Activated CD8-positive, alpha-beta memory T cell treated with anti-CD3 and anti-CD28 coated beads, Interleukin-2, amount 50 U/mL, for 4 hours (primary cell): ENCODE measurements at places on chromosomes 13 and 19.
A peak's percentile ranks its signal among the peaks of the same experiment; 100 is the strongest.

DNA sequence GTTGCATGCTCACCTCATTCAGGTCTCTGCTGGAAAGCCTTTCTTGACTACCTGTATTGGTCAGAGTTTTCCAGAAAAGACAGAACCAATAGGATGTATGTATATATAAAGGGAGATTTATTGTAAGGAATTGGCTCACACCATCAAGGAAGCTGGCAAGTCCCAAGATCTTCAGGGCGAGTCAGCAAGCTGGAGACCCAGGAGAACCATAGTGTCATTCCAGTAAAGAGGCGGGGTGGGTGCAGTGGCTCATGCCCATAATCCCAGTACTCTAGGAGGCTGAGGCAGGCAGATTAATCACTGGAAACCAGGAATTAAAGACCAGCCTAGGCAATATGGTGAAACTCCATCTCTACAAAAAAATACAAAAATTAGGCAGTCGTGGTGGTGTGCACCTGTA, 30.4 kb upstream of the FARP1 start:
- no peak for DNase-seq

GRCh38 chr13:19794631-19795030, 11.9 kb upstream of the PSPC1 start:
- DNase-seq: no peak

- no peak for DNase-seq
Measured at GRCh38 chr19:33649627-33650305, 28.0 kb downstream of the CHST8 start.

GRCh38 chr13:22592515-22592914, 588.3 kb upstream of the SGCG start:
- DNase-seq: no peak

- no peak for DNase-seq
Measured at GRCh38 chr13:32354040-32354439, 38.7 kb downstream of the BRCA2 start.

GRCh38 chr13:75395066-75395465, 86.9 kb downstream of the TBC1D4 start:
- no peak for DNase-seq

- DNase-seq: no peak
Measured at GRCh38 chr19:30161770-30162169, 210.4 kb upstream of the ZNF536 start.

- no peak for DNase-seq
Measured at GRCh38 chr13:71789693-71790329, 77.2 kb downstream of the DACH1 start.

GRCh38 chr13:87498681-87499080, 172.5 kb upstream of the SLITRK5 start:
- no peak for DNase-seq

DNA sequence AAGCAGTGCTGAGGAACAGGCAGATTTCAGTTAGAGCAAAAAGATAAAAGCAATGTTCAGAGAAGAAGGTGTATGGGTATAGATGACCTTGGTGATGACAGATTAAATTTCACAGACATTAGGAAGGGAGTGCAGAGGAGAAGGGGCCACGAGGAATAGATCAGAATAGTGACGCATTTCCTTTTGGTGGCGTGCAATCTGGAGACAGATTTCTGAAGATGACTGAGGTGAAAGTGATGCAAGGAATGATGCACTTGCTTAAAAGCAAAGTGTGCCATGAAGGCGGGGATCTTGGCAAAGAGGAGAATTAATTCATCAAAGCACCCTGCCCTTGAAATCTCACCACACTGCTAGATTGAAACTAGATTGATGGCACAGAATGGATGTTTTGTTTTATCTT, 202.4 kb downstream of the ITGBL1 start:
- no peak for DNase-seq

- DNase-seq: no peak
Measured at GRCh38 chr19:7497292-7497691, 8.5 kb upstream of the PEX11G start.

DNA sequence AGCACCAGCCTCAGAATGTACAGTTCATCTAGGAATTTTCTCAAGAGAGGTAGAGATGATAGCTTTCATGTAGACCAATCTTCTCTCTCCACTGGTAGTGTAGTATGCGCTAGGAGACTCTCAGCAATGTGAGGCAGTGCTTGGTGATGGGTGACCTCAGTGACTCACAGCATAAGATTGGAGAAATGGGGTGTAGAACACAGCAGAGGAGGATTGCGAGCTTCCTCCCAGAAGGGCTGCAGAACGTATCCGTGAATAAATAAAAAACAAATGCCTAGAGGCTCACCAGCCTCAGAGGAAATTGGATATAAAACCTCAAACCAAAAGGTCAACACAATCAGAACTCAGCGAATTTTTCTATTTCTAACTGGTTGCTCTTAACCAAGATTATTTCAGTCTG, 182.9 kb upstream of the RXFP2 start:
- DNase-seq: no peak

- no peak for DNase-seq
Measured at GRCh38 chr19:53894707-53895106, 12.7 kb downstream of the PRKCG start.

DNA sequence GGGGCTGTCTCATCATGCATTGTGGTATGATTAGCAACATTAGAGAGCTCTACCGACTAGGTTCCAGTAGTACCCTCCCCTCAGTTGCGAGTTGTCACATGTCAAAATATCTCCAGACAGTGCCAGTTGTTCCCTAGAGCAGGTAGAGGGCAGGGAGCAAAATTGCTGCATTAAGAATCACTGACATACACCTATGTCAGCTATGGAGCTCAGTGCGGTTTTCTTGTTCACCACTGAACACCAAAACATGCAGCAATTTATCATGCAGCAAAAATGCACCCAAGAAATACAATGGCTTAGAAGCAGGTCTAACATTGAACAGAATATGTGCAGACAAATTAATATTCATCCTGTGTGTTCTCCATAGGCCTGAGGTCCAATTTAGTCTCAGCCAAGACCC, 186.9 kb upstream of the STARD13 start:
- DNase-seq: no peak

- no peak for DNase-seq
Measured at GRCh38 chr19:18489627-18490184, 32.2 kb downstream of the ELL start.

GRCh38 chr13:106630650-106631049, 62.7 kb upstream of the ARGLU1 start:
- DNase-seq: no peak

DNA sequence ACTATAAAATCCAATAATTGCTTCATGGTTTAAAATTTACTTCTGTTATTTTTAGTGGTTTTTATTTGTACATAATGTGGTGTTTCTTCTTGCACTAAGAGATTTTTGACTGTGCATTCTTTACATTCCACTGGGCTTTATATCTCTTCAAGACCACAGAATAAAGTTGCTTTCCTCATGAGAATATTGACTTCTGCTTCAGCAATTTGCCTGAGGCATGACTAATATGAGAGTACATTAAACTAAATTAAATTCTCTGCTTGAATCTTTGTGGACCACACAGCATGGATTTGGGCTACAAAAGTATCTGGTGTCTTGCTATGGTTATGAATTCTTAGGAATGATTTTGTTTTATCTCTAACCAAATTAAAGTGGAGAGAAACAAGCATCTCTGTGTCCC, 1463.4 kb upstream of the PCDH20 start:
- no peak for DNase-seq

DNA sequence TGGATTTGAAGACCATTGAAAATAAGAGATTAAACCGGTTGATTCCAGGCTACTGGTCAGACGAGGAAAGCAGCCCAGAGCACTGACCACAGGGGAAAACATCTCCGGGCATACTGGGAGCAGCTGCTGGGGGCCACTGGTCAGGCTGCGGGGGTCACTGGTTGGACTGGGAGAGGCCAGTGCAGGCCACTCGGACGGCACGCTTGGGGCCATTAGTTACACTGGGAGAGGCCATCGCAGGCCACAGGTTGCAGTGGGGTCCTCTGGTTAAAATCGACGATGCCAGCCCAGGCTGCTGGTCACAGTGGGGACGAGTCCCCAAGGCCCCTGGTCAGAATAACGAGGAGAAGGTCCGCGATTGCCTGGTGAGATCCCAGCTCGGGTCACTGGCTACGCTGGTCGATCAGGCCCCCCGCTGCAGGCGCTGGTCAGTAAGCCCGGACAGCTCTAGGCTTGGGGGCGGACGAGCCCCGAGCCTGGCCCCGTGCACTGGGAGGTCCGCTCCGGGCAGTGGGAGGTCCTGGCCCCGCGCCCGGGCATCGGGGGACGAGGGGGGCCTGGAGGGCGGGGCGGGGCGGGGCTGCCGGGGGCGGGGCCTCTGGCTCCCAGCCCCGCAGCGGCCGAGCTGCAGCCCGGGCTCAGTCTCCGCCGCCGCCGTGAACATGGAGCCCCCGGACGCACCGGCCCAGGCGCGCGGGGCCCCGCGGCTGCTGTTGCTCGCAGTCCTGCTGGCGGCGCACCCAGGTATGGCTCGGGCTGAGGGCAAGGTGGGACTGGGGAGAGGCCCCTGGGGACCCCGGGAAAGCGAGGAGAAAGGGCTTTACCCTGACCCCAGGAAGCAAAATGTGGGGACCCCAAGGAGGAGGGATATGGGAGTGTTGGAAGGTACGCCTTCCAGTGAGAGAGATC, at the start of gene BCAM:
TSS of gene BCAM (plus strand) at position 641 of the 909 bp plus-strand sequence. CDS start at position 663, 22 bp downstream.
- DNase-seq: no peak

GRCh38 chr19:1747285-1748114, 5.8 kb upstream of the ONECUT3 start:
- peak; percentile 54 for DNase-seq

- no peak for DNase-seq
Measured at GRCh38 chr19:9865732-9866501, 30.8 kb downstream of the PIN1 start.

DNA sequence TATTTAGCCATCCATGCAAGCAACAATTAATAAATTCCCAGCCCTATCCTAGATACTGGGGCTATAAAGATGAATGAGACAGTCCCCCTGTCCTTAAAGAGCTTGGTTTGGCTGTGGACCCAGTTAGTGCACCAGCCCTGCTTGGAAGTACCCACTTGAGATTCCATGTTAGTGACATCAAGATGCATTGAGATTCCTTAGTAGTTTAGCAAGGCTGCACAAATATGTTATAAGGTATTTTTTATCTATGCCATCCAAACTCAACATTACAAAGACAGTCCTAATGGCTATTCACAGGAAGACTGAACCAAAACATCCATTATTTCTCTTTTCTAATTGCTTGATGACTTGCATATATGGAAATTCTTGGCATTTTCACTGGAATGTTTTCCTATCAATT, 48.8 kb upstream of the RAP2A start:
- DNase-seq: no peak

DNA sequence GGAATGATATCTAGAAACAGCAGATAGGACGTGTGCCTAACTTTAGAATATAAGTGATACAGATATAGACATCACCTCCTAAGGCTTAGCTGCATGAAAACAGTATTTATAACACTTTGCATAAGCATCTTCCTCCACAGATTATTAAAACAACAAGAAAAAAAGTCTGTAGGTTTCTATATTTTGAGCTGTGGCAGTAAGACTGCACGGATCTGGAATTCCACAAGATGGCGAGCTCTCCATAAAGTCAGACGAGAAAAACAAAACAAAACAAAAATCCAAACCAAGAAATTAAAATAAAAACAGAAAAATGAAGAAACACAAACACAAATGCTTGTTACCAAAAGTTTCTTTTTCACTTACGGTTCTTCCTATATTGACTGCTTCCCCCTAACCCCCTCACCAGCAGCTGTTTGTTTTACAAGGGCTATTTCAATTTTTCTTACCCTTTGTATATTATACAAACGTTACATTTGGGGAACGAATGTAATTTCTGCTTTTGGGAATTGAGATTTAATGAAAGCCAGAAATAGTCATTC, 285.8 kb downstream of the MYO16 start:
- no peak for DNase-seq

DNA sequence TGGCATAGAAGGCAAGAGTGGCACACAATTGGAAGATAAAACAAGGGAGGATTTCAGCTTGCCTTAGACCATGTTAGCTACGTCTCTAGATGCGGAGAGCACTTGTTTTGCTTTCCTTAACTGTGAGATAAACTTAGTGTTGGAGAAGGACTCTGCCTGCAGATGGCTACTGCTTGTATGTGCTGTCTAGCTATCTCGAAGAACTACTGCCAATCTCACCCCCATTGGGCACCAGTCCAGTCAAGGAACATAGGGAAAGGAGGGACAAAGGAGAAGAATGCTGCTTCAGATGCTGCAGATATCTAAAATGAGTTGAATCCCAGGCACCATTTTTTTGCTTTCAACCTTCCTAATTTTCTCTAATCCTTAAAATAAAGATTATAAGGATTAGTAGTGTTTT, 726.0 kb upstream of the ARGLU1 start:
- no peak for DNase-seq

DNA sequence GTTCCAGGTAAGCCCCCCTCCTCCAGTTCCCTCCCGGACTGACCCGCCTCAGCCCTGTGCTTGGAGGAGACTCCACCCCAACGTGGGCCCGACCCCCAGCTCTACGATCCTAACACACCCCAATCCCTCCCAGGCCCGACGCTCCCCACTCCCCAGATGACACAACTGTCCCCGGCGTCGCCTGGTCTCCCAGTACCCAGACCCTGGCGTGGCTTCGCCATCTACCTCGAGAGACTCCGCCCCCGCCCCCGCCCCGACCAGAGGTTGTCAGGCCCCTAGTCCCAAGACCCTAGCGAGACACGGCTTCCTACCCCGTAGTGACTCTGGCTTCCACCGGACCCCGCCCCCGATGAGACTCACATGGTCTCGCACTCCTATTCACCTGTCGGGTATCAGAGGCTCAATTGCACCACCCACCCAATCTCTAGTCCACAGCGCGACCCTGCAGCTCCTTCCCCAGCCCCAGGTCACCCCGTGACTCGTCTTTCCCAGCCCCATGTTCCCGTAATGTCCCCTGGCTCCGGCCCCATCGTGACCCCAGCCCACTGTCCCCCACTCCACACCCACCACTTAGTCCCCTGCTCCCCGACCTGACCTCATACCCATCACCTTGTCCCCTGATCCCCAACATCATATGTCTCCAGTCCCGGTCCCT, 2.9 kb downstream of the CD37 start:
- no peak for DNase-seq

DNA sequence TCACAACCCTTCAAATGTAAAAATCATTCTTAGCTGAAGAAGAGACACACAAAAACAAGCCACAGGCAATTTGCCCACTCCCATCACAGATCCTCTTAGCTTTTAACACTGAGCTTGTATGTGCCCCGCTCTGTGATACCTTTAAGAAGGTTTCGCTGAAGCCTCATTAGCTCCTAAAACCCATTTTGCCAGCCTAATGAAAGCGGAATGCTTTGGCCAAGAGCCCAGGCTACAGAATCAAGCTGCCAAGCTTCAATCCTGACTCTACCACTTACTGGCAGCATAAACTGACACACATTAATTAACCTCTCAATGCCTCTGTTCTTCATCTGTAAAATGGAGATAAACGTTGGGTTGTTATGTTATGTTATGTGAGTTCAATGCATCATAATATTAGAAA, 10.5 kb downstream of the ZNF112 start:
- no peak for DNase-seq

GRCh38 chr13:41306271-41307145, 4.6 kb upstream of the NAA16 start:
- DNase-seq: no peak

DNA sequence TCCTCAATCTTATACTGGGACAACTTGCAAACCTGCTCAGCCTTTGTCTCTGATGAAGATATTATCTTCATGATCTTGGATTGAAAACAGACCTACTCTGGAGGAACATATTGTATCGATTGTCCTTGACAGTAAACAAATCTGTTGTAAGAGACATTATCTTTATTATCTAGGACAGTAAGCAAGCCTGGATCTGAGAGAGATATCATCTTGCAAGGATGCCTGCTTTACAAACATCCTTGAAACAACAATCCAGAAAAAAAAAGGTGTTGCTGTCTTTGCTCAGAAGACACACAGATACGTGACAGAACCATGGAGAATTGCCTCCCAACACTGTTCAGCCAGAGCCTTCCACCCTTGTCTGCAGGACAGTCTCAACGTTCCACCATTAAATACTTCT, 4.0 kb upstream of the KLK3 start:
- DNase-seq: no peak
